H4 (cell line): ENCODE measurements at places on chromosomes 11 and 22. TPM values are rescaled to one million over a fixed set of nuclear protein-coding genes. Genes with fewer than 3 reads are reported as not detected.

DNA sequence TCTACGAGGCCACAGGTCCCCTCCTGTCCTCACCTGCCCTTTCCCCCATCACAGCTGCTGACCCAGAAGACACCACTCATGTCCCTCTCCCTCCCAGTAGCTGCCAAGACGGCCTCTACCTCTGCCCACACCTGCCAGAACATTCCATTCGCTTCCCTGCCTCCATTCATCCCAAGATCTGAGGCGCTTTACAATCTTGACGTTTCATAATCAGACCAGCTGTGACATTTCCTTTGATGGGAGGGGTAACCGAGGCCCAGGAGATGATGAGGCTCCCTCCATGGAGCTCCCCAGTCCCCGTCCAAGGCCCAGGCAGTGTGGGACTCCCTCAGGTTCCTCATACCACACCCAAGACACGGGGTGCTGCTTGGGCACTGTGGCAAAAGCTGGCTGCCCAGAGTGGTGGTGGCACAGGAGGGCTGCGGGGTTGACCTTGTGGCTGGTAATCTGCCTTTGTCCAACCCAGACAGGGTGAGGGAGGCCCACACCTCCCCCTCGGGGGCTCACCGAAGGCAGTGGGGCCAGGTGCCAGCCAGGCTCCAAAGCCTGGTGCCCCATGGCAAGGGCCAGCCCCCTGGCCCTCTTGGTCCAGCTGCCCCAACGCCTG, 17.3 kb downstream of the PHLDA2 start:
- DNase-seq: no peak

DNA sequence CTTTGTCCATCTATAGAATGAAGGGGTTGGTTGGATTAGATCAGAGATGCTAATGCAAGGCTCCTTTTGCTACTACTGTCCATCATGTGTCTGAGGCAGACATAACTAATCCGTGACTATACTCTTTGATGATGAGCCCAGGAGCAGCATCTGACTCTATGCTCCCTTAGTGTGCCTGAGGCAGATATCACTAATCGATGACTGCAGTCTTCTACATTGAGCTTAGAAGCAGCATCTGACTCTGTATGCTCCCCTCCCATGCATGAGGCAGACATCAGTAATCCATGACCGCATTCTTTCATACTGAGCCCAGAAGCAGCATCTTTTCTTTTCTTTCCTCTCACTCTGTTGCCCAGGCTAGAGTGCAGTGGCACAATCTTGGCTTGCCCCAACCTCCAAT, 4.2 kb downstream of the TCN2 start:
- DNase-seq: no peak

- DNase-seq: no peak
These were observed 2.1 kb downstream of the CAVIN3 start for GRCh38 chr11:6318204-6318603.

CDHR5 gene
- not detected in 2 replicates for total RNA-seq

- no peak for DNase-seq
These were observed 5.2 kb upstream of the PRR33 start for GRCh38 chr11:1896923-1897322.

DNA sequence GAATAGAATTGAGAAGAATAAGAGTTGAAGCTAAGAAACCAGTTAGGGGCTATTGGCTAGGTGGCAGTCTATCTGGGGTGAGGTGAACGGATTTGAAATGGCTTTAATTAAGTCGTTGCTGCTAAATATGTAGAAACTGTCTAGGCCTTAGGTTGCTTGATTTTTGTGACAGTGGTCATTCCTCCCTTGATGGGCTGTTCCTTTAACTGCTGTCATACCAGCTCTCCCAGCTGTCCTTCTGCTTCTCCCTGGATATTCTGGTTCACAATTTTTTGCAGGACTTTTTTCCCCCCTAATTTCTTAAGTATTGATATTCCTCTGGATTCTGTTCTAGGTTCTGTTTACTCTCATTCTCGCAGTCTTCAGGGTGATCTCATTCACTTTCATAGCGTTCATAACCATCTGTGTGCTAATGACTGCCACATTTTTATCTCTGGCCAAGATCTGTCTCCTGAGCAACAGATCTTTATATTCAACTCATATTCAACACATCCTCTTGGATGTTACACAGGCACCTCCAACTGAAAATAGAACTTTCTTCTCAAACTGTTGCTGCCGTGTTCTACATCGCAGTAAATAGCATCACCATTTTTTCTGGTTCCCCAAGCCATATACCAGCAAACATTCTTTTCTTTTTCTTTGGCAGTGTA, 134.1 kb downstream of the UVRAG start:
- DNase-seq: no peak

ZBTB16 gene
- not detected in 2 replicates for total RNA-seq

PHRF1 gene
- total RNA-seq: 14.5 and 15.3 TPM in 2 replicates

DNA sequence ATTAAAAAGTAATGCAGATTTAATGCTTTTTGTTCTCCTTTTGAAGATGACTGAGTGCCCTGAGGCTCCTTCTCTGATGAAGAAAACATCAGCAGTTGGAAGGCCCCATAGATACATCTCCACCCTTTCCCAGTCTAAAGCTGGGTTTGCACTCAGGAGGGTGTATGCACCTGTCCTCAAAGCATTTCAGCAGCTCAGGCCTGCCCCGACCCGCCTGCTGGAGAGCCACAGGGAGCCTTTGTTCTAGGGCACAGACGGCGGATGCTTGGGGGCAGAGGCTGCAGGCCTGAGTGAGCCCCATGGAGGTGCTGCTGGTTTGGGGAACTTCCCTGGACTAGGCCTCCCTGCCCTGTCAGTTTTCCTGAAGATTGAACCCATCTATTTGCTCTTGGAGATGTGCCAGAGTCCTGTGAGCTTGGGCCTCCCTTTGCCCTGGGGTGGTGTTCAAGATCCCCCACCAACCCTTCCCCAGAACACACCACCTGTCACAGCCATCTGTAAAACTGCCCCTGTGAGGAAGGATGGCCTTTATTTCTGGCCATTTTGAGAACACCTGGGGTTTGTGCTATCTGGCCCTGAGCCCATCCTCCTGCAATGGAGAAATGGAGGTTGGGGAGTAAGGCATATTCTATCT, 160.0 kb downstream of the NAV2 start:
- DNase-seq: no peak

DNA sequence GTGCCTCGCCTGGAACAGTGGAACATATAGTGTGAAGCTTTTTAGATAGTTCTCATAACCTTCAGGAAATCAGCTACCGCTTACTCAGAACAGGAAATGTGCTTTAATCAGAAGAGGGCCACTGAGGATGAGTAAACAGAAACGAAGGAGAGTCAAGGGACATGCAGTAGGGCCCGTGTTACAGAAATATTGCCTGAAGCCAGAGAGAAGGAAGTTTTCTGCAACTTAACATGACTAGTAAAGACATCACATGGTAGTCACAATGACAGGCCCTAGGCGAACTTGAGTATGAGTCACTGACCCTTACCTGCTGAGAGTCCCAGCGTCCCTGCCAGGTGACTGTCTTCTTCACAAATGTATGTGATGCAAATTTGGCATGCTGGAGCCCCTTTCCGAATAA, 39.4 kb downstream of the CARD18 start:
- no peak for DNase-seq

DNA sequence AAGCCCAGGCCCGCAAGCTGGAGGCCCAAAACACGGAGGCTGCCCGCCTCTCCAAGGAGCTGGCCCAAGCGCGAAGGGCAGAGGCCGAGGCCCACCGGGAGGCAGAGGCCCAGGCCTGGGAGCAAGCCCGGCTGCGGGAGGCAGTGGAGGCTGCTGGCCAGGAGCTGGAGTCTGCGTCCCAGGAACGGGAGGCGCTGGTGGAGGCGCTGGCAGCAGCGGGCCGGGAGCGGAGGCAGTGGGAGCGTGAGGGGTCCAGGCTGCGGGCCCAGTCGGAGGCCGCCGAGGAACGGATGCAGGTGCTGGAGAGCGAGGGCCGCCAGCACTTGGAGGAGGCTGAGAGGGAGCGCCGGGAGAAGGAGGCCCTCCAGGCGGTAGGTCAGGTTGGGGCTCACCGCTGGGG, 4.8 kb downstream of the CCDC88B start:
- DNase-seq: no peak
